ENCODE measurements at places on chromosomes 1 and 21. TPM values are rescaled to one million over a fixed set of nuclear protein-coding genes. Genes with fewer than 3 reads are reported as not detected.

The NID1 gene
- 12.7 TPM for total RNA-seq

The RIMKLA gene
- total RNA-seq: 1.5 TPM

The KRTAP7-1 gene
- total RNA-seq: not detected

The HSPB7 gene
- not detected for total RNA-seq

The SLC25A33 gene
- total RNA-seq: 13.6 TPM

The TRIM46 gene
- 4.2 TPM for total RNA-seq

- H3K27ac ChIP-seq: no peak within 1 kb of the TSS
- peaks cover 20% of the 10 kb centered on the region for H3K4me1 ChIP-seq
Observed at GRCh38 chr1:192575499-192576189, at the start of gene RGS1. Gene RGS1 (plus strand): TSS chr1:192575773. CDS start chr1:192575793, 20 bp downstream.

DNA sequence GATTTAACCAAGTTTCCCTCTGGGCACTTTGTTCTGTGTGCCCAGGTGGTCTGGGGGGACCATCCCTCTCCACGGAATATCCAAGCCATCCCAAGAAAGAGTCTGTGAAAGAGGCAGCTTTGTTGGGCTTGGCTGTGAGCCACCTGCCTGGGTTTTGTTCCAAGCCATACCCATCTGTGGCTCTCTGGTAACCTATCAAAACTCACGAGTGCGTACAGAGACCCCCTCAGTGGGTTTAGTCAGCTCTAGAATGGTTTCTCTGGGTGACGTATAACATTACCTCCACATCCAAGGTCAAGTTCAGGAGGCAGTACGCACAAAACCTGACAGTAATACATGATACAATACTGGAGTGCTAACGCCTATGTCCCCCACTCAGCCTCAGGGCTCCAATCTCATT, 54.2 kb downstream of the DNTTIP2 start:
- no peak overlapping the region for H3K27ac ChIP-seq
- H3K4me1 ChIP-seq: peaks cover 8% of the 10 kb centered on the region
- no peaks in the 10 kb centered on the region for H3K36me3 ChIP-seq
- H3K27me3 ChIP-seq: no peaks in the 10 kb centered on the region

DNA sequence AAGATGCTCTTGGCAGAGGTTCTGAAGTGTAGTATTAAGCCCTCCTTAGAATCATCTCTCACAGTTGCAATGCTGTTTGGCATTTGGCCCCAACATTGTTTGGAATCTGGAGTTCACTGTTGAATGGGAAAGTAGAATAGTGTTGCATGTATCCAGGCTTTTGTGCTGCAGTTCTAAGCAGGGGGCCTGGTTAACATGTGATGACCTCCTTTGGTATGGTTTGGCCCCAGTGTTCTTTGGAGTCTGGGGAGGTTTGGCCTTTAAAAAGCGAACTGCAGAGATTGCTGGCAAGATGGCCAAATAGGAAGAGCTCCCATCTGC, 61.8 kb upstream of the PLD5 start:
- peaks cover 3% of the 10 kb centered on the region for H3K4me1 ChIP-seq
- DNase-seq: no peak
- H3K27me3 ChIP-seq: no peaks in the 10 kb centered on the region
- H3K4me3 ChIP-seq: no peak overlapping the region

DNA sequence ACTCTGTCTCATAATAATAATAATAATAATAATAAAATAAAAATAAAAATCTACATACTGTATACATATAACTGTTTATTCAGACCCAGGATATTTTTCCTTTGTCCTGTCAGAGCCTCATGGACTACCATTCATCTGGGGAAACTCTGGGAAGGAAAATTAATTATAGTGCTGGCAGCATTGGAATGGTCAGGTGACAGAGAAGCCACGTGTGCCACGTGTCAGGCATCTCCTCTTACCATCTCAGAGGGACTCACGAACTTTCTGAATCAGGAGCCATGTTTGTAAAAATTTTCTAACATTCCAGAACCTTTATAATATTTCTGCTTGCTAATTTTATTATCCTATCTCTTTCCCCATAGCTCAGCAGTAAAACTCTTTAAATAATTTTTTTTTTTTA, 97.8 kb upstream of the HNRNPU start:
- no peak overlapping the region for H3K4me3 ChIP-seq
- H3K36me3 ChIP-seq: no peaks in the 10 kb centered on the region
- H3K27me3 ChIP-seq: no peaks in the 10 kb centered on the region
- H3K27ac ChIP-seq: no peak overlapping the region

DNA sequence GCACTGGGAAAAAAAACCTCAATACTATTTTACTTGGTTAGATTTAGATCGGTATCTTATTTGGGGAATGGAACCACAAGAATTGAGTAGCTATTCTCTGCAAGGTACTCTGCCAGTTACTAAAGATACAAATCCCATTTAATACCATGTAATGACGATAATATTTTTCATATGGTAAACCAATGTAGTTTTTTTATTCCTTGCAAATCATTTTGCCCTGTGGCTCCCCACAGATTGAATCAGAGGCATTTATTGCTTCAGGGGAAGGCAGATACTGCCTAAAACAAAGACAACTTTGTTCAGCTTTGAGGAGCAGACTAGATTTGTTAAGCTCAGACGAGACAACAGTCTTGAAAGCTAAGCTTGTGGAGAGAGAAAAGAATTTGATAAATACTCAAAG, 226.7 kb upstream of the RUNX1 start:
- H3K27ac ChIP-seq: no peak overlapping the region
- no peak overlapping the region for H3K4me3 ChIP-seq
- H3K36me3 ChIP-seq: no peaks in the 10 kb centered on the region
- no peak for DNase-seq
- H3K4me1 ChIP-seq: peaks cover 2% of the 10 kb centered on the region
- no peaks in the 10 kb centered on the region for H3K27me3 ChIP-seq

- H3K4me3 ChIP-seq: no peak overlapping the region
- no peaks in the 10 kb centered on the region for H3K27me3 ChIP-seq
- no peak for DNase-seq
- no peaks in the 10 kb centered on the region for H3K36me3 ChIP-seq
- H3K4me1 ChIP-seq: peaks cover 12% of the 10 kb centered on the region
Observed at GRCh38 chr1:96253246-96254035, 468.1 kb upstream of the PTBP2 start.

DNA sequence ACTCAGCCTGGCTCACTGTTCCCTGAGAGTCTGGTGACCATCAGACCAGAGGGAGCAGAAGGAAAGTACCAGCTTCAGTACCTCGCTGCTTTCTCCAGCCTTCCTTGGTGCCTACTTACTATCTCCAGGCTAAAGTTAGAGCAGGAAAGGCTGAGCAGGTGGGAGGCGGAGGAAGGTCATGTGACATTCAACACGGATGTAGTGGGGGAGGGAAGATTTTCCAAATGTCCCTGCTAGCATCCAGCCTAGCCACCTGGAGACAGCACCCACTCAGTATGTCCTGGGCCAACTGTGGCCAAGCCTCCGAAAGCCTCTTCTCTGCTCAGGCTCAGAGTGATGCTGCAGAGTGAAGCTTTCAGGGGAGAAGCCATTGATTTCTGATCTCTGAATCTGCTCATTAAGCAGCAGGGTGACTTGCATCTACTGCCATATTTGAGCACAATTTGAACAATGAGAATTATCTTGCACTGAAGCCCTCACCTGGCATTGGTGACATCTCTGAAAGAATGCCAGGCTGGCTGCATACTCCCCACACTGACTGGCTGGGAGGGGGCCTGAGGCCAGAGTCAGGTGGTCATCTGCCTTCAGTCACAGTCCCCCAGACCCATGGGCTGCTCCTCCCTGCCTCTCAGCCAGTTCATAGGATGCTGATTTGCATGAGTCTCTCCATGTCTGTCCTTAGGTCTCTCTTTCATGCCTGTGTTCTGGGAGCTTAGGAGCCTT, 86.2 kb downstream of the KCND3 start:
- no peak overlapping the region for H3K27ac ChIP-seq
- H3K36me3 ChIP-seq: no peaks in the 10 kb centered on the region
- peak; percentile 44 for DNase-seq
- H3K4me3 ChIP-seq: no peak overlapping the region
- peaks cover 17% of the 10 kb centered on the region for H3K4me1 ChIP-seq

DNA sequence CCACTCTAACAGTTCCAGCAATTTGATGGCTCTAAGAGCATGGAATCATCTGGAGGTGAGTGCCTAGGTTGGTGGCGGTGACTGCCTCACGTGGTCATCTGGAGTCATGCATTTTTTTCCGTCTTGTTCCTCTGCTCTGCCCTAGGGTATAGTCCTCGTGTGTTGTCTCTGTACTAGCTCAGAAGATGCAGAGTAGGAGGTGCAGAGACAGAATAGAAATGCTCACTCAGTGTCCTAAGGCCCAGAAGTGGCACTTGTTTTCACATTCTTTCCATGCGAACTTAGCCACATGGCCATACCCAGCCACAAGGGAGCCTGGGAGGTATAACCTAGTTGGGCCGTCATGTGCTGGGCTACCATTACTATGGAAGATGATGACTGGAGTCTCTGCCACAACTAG, 30.3 kb downstream of the DYRK1A start:
- no peak overlapping the region for H3K4me3 ChIP-seq
- no peak overlapping the region for H3K27ac ChIP-seq
- H3K36me3 ChIP-seq: peaks cover 12% of the 10 kb centered on the region
- no peaks in the 10 kb centered on the region for H3K4me1 ChIP-seq
- no peak for DNase-seq

DNA sequence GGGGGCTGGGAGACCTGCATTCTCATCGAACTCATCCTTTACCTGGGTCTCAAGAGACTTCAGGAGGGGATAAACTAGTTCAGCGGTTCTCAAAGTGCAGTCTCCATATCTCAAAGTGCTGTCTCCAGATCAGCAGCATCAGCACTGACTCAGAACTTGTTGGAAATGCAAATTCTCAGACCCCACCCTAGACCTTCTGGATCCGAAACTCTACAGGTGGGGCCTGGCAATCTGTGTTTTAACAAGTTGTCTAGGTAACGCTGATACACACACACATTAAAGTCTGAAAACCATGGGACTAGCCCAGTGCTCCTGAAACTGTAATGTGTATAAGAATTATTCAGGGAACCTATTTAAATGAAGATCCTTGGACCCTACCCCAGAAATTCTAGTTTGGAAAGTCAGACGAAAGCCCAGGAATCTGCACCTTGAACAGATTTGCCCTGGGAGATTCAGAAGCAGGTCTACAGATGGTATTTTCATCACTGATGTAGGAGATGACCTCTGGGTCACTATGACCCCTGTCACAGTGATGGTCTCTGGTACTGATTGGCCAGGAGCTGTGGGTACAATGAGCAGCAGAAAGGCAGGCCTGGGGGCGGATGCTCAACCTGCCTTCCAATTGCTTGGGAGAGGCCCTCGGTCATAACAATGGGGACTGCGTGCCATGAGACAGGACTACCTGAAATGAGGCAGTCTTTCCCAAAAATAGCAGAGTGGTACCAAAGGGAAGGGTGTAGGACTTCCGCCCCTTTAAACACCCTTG, 127.2 kb downstream of the FAM78B start:
- DNase-seq: peak; percentile 17
- H3K27ac ChIP-seq: no peak overlapping the region
- H3K4me3 ChIP-seq: no peak overlapping the region
- H3K27me3 ChIP-seq: peaks cover 6% of the 10 kb centered on the region
- no peaks in the 10 kb centered on the region for H3K4me1 ChIP-seq

GRCh38 chr1:231540847-231541246, 12.4 kb downstream of the TSNAX start:
- H3K36me3 ChIP-seq: peaks cover 88% of the 10 kb centered on the region
- H3K27me3 ChIP-seq: no peaks in the 10 kb centered on the region
- H3K4me3 ChIP-seq: no peak overlapping the region
- H3K4me1 ChIP-seq: no peaks in the 10 kb centered on the region

- no peak overlapping the region for H3K27ac ChIP-seq
- H3K4me3 ChIP-seq: no peak overlapping the region
- peaks cover 15% of the 10 kb centered on the region for H3K4me1 ChIP-seq
- no peaks in the 10 kb centered on the region for H3K36me3 ChIP-seq
Observed at GRCh38 chr1:214553142-214553710, 1.8 kb upstream of the PTPN14 start.

GRCh38 chr1:98557895-98558294, 103.6 kb upstream of the SNX7 start:
- peak overlapping the region; percentile 21 for H3K4me3 ChIP-seq
- no peaks in the 10 kb centered on the region for H3K4me1 ChIP-seq
- H3K27me3 ChIP-seq: no peaks in the 10 kb centered on the region
- H3K27ac ChIP-seq: no peak overlapping the region
- DNase-seq: peak; percentile 74
- no peaks in the 10 kb centered on the region for H3K36me3 ChIP-seq

DNA sequence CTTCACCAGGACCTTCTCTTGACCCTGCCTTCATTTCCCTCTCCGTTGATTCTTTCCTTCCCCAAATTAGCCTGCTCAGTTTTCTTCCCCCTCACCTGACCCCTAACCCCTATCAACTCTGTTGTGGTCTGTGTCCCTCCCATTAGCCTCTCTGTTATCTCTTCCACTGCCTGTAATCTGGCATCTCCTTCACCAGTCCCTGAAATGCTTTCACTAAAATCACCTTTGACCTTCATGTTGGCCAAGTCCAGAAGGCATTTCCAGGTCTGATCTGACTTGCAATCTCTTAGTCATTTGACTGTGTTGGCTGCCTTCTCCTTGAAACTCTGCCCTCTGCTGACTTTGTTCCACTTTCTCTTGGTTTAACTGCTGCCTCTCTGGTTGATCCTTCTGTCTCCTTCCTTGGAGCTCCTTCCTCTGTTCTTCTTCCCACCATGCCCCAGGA, 28.2 kb downstream of the ATP8B2 start:
- H3K27ac ChIP-seq: no peak overlapping the region
- DNase-seq: peak; percentile 59
- peaks cover 7% of the 10 kb centered on the region for H3K4me1 ChIP-seq
- H3K27me3 ChIP-seq: peaks cover 14% of the 10 kb centered on the region

DNA sequence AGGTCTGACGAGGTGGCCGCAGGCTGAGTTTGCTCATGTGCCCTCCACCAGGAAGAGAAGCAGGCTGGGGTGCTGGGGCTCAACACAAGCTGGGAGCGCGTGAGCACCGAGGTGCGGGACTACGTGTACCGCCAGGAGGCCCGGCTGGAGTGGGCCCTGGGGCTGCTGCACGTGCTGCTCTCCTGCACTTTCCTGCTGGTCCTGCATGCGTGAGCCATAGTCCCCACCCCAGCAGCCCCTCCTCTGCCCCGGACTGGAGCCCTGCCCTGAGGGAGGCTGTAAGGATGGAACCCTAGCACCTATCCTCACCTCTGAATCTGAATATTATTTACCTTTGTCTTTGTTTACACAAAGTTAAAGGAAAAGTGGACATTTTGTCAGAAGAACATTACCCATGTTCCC, 7.8 kb upstream of the ADAM15 start:
- H3K4me1 ChIP-seq: no peaks in the 10 kb centered on the region
- no peak for DNase-seq
- no peak overlapping the region for H3K4me3 ChIP-seq
- H3K36me3 ChIP-seq: no peaks in the 10 kb centered on the region
- H3K27ac ChIP-seq: no peak overlapping the region
- no peaks in the 10 kb centered on the region for H3K27me3 ChIP-seq

- H3K27ac ChIP-seq: no peak overlapping the region
- no peak overlapping the region for H3K4me3 ChIP-seq
- H3K27me3 ChIP-seq: no peaks in the 10 kb centered on the region
Observed at GRCh38 chr1:25702101-25702775, 85.6 kb downstream of the MAN1C1 start.

DNA sequence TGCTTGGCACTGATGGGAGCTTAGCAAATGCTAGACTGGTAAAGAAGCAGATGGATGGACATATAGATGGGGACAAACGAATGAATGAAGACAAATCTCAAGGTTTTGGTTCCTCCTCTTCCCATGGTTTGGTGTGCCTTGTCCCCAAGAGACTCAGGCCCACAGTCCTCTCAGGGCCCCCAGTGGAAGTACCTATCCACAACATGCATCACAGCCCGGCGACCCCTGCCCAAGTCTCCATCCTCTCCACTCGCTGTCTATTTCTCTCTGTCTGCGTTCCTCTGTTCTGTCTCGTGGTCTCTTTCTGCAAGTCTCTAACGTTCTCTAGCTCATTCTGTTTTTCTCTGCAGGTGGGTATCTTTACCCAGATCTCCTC, 85.8 kb downstream of the GLIS1 start:
- no peaks in the 10 kb centered on the region for H3K36me3 ChIP-seq
- H3K4me3 ChIP-seq: no peak overlapping the region
- H3K27me3 ChIP-seq: no peaks in the 10 kb centered on the region
- no peak overlapping the region for H3K27ac ChIP-seq

Measured in endodermal cell (in vitro differentiated cells).